ENCODE measurements at places on chromosomes 7 and 10.

DNA sequence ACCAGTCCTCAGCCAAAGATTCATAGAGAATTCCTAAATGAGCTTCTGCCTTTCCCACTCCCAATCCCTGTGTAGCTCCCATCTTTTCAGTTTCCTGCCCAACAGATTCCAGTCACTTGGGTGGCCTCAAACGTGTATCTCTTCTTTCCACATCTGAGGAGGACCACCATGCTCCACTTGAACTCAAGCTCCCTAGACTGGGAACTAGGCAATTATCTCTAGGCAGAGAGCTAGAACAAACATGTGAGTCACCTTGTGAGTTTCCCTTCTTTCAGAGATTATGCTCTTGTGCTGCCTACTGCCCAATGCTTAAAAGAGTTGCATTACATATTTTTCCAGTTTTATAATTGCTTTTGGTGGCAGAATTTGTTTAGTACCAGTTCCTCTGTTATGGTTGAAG is 178.0 kb downstream of the MDFIC start:
- DNase-seq, result no peak

DNA sequence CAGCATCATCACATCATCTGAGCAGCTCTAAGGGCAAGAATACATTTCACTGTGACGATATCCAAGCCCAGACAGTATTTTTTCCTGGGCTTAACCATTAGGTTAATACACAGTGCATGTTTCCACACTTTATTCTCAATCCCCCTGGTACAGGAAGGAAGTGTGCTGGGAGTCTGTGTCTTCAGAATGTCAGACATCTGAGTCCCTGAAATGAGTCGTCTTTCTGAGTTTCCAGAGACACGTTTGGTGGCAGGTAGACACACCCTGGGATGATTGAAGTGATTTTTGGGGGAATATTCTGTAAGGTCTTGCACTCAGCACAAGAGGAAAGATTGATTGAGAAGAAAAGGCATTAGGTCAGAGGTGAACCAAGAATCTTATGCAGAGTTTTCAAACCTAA is 13.1 kb upstream of the SHH start:
- no peak for DNase-seq

GRCh38 chr7:120951309-120951699 is 727 bp downstream of the ING3 start:
- DNase-seq, result no peak

DNA sequence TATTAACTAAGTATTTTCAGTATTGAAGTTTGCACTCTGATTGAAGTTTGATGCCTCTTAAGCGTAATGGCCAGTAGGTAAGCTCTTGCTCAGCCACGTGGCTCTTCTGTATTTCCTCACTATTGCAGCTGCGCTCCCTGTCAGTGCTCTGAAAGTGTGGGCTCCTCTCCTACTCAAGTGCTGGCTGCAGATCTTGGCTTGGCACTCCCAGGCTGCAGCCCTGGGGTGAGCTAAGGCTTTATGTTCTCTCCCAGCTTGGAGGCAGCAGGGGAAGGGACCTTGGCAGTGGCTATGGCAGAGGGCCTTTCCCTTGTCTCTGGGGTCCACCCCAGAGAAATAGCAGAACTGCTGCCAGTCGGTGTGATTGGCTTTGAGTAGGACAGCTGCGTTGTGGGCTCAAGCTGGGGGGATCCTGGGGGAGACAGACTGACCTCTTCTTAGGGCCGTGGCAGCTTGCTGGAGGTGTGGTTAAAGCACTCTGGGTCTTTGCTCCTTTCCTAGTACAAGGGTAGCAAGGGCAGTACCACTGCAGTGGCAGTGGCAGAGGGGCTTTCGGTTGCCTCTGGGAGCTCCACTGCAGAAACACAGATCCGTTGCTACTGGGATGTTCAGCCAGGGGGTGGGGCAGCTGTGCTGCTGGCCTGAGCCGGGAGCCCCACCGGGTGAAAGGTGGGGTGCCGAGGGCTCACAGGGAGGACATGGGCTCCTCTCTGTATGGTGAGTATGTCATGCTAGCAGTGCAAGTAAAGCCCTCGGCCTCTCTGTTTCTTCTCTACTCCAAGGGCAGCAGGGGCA is 100.5 kb downstream of the GLCCI1 start:
- DNase-seq, result no peak

GRCh38 chr10:123718544-123719060 is 52.4 kb downstream of the GPR26 start:
- DNase-seq, result no peak

All from CD4-positive, alpha-beta T cell treated with Interleukin-6 for 4 hours (primary cell).